ENCODE measurements at places on chromosomes 11 and 22.

DNA sequence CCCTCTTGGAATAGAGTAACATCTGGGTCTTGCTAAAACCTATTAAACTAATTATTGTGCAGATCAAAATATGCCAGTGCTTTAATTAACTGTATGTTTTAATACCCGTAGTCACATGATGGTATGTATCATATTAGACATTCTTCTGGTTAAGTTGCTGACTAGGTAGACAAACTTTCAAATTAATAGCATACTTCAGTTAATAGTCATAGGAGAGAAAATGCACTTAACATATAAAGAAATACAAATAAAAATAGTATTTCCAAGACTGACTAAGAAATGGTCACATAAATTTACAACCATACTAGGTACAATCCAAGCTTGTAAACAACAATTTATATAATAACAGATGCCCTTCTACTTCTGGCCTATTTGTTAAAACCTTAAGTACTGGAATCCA is 7.6 kb upstream of the EXPH5 start:
- DNase-seq = no peak

GRCh38 chr11:15967966-15968365 is 388.4 kb downstream of the SOX6 start:
- DNase-seq = no peak

GRCh38 chr22:37457093-37457893 is 28.9 kb downstream of the MFNG start:
- no peak for DNase-seq

DNA sequence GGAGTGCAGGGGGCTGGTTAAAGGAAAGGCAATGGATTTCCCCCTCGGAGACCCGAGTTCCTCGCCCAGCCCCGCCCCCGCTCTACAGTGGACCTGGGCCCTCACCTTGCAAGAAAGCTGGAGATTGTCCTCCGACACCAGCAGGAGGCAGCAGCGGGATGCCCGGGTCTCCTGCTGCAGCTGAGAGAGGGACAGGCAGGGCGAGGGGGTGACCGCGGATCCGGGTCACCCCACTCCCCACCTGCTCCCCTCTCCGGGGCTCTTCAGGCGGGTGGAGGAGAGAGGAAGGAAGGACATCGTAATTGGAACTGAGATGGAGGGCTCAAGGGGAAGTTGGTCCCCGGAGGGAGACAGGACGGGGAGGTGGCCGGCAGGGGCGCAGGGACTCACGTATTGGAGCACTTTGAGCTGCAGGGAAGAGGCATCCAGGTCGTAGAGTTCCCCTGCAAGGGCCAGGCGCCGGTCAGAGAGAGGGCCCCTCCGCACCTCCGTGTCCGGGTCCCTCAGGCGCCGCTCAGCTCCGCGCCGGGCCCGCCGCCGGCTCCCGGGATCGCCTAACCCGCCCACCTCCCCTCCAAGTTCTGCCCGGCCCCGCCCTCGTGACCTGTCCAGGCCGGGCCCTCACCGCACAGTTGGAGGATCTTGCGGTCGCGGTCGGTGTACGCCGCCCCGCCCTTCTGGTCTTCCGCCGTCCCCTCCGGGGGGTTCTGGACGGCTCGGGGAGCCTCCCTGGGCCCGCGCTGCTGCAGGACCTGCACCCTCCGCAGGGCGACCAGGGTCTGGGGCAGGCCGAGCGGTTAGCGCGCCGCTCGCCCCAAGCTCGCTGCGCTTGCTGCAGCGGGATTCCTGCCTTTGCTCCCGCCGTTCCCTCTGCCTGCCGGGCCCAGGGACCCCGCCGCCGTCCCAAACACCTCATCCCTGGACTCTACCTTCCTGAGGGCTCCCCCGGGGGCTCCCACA is 84.1 kb downstream of the PDE2A start:
- DNase-seq = no peak

GRCh38 chr22:31892080-31892433 is 52.3 kb upstream of the YWHAH start:
- DNase-seq = no peak

DNA sequence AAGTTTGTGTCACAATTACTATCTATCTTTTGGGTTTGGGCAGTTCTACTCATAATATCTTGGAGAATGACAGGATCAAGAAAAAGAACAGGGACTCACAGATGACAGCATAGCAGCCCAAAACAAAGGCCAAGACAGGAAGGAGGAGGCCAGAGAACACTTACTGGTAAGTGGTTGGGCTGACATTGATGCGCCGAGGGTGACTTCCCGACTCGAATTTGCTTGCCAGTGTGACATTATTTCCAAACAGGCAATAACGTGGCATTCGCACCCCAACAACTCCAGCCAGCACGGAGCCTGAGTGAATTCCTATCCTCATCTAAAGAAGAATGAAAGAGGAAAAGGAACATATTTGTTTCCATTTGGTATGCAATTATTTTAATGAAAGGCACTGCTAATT is 309.9 kb downstream of the GUCY1A2 start:
- no peak for DNase-seq

DNA sequence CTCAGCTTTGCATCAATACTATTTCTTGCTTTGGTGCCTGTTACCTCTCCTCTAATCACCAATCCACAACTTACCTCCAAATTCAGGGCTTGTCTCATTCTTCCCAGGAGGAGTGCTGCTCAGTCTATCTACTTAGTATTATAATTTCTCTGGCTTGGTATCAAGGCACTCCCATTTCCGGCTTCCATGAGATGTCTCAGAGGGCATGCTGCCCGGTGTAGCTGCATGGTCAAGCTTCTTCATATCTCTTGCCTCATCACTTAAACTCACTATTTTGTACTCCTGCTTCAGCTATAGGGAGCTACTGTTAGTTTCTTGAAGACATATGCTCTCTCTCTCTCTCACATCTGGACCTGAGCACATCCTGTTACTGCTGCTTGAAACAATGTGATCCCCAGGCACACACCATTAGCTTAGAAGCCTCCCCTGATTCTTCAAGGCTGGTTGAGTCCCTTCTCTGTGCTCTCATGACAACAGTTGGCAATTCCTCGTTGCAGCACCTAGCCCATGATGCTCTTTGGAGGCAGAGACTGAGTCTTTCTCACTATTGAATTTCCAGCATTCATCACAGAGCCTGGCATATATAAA is 182.8 kb upstream of the SYN3 start:
- no peak for DNase-seq

- no peak for DNase-seq
Measured at GRCh38 chr11:10657308-10658271, 36.0 kb downstream of the IRAG1 start.

DNA sequence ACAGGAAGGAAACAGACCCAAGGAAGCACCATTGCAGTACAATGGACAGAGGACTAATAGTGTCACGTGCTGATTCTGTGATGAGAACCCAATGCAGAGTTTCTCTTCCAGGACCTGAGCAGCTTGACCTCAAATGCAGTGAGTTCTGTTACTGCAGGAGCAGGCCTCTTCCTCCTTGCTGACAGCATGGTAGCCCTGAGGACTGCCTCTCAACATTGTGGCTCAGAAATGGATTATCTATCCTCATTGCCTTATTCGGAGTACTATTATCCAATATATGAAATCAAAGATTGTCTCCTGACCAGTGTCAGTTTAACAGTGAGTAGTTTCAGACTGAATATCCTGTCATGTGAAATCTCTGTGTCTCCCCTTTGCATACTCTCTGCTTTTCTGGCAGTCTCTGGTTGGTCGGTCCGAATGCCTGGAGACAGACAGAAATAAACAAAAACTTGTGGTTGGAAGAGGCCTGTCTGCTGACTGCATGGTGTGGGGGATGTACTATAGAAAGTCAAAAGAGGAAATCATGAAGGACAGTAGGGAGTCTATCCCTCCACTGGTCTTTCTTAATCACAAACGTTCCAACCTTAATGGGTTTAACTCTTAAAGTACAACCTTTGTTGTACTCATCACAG is 6.9 kb upstream of the MS4A14 start:
- no peak for DNase-seq

GRCh38 chr11:131859538-131860210 is 489.3 kb downstream of the NTM start:
- DNase-seq = no peak

- no peak for DNase-seq
Measured at GRCh38 chr11:13047884-13048283, 38.8 kb downstream of the RASSF10 start.

GRCh38 chr22:27499121-27499520 is 302.4 kb downstream of the MN1 start:
- DNase-seq = no peak

DNA sequence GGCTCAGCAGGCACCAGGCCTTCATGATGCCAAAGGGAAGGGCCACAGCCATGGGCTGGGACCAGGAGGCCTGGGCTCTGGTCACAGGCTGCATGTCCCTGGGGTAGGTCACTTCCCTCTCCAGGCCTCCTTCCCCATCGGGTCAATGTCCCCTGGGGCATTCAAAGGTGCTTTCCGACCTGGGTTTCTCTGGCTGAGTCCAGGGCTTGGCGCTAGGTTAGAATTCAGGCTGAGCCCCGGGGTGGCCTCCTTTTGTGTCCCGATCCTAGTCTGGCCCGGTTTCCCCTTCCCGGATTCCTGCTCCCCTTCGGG is 12.2 kb downstream of the MAFF start:
- DNase-seq = no peak

DNA sequence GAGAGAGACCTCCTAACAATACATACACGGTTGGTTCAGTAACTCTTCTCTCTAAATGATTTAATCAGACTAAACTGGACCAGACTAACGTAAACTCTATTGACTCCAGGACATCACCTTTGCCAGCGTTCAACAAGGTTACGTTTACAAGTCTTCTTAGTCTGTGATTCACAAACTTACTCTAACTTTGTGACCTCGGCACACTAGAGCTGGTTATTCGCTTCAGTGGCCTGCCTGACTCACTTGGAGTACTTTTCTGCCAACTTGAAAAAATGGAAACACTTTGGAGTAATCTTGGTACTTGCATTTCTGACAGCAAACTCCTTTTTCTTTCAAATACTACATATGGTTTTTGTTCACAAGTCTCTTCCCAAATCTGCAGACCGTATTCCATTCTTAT is 26.2 kb downstream of the MTMR2 start:
- no peak for DNase-seq

DNA sequence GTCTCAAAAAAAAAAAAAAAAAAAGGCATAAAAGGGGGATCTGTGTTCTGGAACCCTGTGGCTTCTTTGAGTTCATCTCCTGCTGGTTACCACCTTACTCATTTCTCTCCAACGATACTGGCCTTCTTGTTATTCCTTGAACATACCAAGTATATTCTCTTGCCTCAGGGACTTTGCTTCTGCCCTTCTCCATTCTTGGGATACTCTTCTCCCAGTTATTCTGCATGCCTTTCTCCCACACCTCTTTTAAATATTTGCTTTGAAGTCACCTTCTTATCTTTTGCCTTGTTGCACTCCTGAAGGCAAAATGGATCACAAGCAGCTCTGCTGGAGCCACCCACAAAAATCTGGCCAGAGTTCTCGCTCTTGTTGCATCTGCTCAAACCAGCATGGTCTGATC is 76.0 kb upstream of the RRM1 start:
- DNase-seq = no peak
